Aorta (tissue), 5 donors: ENCODE measurements at places on chromosomes 1 and 21.

- DNase-seq: no peak
Measured at GRCh38 chr21:41604583-41605041, 96.7 kb upstream of the TMPRSS2 start.

GRCh38 chr21:20997311-20997635 lies 936 bp upstream of the NCAM2 start:
- no peak for DNase-seq

- DNase-seq: no peak
Measured at GRCh38 chr1:51439895-51440294, 79.2 kb downstream of the EPS15 start.

- DNase-seq: no peak
Measured at GRCh38 chr21:45081636-45082035, 7.3 kb downstream of the ADARB1 start.

GRCh38 chr1:217315346-217315745 lies 315.5 kb downstream of the GPATCH2 start:
- no peak for DNase-seq

DNA sequence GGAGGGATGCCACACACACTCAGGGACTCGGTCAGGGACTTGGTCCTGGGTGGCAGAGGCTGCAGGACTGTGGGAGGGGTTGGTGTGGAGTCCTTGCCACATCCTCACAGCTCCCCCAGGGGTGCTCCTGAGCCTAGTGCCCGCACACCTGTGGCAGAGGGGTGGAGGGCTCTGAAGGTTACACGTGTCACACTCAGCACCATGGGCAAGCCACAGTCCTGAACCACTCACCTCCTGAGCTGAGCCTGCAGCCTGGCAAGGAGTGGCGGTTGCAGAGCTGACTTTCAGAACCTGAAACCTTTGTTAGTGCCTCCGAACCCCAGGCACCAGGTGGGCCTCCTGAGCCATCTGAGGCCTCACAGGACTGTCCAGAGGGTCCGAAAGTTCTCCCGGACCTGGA lies 249.2 kb upstream of the C1orf174 start:
- no peak for DNase-seq

DNA sequence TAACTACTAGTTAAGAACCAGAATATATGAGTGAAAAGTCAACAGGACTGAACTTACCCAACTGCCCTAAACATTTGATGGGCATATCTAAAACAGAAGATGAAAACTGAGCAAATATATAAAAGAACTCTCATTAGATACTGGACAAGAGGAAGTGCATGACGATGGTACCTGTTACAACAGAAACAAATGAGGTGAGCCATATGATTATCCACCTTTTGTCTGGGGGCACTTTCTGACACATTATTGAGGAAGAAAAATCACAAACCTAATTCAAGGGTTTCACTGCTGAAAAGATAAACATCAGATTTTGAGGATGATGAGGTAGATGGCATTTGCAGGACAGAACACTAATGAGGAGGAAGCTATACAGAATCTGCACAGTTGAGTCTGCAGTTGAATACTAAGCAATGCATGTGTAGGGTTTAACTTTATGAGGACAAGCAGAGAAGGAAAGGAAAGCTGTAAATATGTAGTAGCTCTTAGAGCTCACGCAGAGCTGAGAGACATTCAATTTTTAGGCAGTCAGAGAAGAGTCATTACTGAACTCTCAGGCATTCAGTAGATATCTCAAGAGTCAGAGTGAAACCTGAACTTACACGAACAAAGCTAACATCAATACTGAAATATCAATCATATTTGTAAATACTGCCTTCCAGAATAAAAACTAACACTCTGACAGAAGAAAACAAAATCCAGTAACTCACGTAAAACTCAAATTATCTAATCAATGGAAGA lies 262.1 kb downstream of the AKT3 start:
- no peak for DNase-seq

- DNase-seq: no peak
Measured at GRCh38 chr1:6447818-6448748, 17.9 kb downstream of the TNFRSF25 start.

- DNase-seq: no peak
Measured at GRCh38 chr1:80818211-80818610, 982.5 kb upstream of the ADGRL2 start.

DNA sequence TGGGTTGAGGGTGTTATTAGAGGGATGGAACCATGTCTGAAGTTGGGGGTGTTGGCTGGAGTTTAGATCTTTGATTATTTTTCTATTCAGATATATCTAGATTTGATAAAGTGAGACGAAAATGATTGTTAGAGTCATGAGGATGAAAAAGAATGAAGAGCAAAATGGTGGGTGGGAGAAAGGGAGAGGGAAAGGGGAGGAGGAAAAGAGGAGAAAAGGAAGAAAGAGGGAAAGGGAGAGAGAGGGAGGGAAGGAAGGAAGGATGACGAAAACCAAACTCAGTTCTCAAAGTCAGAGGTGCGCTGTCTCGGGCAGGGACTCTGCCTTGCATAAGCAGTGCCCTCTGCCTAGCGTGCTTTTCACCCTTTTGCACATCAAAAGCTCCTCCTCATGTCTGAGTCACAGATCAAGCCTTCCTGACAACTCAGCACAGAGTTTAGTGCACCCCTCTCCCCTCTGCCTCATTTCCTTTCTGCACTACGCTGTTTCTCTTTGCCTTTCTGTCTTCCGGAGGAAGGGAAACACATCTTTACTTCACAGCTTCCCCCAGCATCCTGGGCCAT lies 225.8 kb upstream of the PROX1 start:
- no peak for DNase-seq

- no peak for DNase-seq
Measured at GRCh38 chr1:162562470-162562828, 927 bp downstream of the UAP1 start.

GRCh38 chr1:39650431-39650830 lies 11.0 kb upstream of the HEYL start:
- no peak for DNase-seq

DNA sequence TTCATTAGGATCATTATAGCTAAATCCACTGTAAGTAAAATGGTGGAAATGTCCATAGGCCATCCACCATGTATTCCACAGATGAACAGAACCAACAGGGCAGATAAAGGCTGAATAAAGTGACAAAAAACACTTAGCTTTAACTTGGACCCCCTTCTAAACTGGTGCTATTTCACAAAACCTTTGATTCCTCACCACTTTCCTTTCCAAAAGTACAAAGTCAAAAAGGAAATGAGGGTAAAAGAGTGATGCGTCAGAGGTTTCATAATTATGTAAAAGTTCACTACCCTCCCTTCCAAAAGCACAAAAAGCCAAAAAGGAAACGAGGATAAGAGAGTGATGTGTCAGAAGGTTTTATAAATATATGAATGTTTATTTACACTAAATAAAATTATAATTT lies 172.2 kb downstream of the TBX15 start:
- no peak for DNase-seq

- DNase-seq: no peak
Measured at GRCh38 chr1:91843843-91844242, 42.1 kb downstream of the TGFBR3 start.

- no peak for DNase-seq
Measured at GRCh38 chr21:20469361-20469760, 528.8 kb upstream of the NCAM2 start.

DNA sequence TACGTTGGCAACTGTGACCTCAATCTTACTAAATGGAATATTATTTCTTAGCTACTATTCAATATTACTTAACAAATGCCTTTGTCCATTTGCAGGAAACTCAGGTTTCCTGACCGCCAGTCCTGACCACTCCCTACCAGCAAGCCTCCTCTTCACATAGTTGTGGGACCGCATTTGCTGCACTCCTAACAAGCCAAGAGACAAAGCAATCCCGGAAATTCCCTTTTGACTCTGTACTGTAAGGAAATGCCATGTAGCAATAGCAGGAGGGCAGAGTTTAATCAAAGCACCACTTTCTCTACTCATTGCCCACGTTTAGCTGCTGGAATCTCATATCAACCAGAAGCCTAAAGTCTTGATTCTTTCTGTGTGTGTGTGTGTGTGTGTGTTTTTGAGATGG lies 28.1 kb upstream of the ACBD6 start:
- no peak for DNase-seq
